ENCODE measurements at places on chromosomes 3 and 15.
A peak's percentile ranks its signal among the peaks of the same experiment; 100 is the strongest.

DNA sequence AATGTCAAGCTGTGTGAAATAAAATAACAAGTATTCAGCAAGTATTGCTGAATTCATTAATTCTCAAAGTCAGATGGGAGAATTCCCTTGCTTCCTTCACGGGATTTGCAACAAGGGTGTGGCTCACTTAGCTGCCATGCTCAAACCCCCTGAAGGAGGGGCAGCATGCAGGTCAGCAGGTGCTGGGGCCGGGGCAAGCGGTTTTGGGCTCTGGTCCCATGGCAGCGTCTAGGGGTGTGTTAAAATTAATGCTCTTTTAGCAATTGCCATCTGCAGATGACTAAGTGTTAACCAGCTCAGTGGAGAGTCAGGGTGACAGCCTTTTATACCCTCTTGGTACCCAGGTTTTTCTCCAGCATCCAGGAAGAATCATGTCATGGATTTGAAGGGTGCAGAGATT, 40.0 kb upstream of the RBMS3 start:
- no peak for DNase-seq

DNA sequence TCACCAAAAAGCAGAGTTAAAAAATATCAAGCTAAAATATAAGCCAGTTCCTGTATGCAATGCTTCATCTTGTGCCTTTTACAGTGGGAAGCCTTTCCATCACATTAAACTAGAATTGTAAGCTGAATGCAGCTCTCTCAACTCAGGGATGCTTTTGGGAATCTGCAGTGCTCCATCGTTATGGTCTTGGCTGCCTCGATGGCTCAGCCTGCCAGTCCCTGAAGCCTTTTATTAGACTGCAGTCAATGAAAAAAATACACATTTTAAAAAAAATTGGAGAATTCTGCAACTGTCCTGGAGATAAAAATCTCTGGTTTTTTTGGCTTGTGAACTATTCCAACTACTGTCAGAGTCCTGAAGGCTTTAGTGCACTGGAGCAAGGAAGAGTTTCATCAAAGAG, 53.0 kb downstream of the FRMD4B start:
- no peak for DNase-seq

DNA sequence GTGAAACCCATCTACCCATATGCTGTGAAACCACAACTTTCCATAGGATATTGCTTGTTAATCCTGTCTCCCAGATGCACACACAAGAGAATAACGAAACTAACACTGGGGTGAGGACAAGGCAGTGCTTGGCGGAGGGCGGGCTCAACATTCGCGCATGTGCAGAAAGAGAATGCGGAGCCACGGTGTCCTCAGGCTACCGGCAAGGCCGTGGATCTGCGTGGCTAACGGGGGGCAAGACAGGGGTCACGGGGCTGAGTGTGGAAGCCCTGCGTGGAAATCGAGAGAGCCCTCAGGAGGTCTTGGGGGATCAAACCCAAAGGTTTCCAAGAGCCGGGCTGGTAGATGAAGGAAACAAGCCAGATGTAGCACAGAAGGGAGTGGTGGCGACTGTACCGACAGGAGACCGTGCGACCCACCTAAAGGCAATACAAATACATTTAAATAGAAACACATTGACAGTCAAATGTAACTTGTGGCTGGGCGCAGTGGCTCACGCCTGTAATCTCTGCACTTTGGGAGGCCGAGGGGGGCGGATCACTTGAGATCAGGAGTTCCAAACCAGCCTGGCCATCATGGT, 48.5 kb upstream of the TRA2B start:
- DNase-seq = peak; percentile 36

GRCh38 chr3:63441262-63441661, 163.2 kb downstream of the SYNPR start:
- DNase-seq = no peak

DNA sequence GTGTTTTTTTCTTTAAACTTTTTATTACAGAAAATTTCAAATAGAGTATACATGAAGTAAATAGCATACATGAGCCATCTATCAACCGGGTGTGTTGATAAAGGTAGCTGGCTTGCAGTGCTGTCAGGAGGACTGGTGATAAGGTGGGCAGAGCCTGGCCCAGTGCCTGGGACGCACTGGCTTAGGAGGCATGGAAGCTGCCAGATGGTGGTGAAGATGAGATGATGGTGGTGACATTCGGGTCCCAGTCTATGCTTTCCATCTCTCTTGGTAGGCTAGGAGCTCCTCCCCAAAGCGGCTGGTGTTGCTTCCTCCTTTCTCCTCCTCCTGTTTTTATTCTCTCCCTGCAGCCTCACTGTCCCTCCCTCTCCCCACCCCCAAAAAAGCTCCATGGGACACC, 101.7 kb downstream of the ADCY5 start:
- DNase-seq = no peak

- peak; percentile 83 for DNase-seq
These were observed 4.9 kb downstream of the CADPS start for GRCh38 chr3:62870321-62870720.

- DNase-seq = no peak
These were observed 15.3 kb upstream of the GNB5 start for GRCh38 chr15:52206446-52206845.

GRCh38 chr15:65033659-65034269, 4.3 kb upstream of the MTFMT start:
- peak; percentile 46 for DNase-seq

GRCh38 chr3:70261283-70261682, 51.2 kb downstream of the MDFIC2 start:
- DNase-seq = no peak

DNA sequence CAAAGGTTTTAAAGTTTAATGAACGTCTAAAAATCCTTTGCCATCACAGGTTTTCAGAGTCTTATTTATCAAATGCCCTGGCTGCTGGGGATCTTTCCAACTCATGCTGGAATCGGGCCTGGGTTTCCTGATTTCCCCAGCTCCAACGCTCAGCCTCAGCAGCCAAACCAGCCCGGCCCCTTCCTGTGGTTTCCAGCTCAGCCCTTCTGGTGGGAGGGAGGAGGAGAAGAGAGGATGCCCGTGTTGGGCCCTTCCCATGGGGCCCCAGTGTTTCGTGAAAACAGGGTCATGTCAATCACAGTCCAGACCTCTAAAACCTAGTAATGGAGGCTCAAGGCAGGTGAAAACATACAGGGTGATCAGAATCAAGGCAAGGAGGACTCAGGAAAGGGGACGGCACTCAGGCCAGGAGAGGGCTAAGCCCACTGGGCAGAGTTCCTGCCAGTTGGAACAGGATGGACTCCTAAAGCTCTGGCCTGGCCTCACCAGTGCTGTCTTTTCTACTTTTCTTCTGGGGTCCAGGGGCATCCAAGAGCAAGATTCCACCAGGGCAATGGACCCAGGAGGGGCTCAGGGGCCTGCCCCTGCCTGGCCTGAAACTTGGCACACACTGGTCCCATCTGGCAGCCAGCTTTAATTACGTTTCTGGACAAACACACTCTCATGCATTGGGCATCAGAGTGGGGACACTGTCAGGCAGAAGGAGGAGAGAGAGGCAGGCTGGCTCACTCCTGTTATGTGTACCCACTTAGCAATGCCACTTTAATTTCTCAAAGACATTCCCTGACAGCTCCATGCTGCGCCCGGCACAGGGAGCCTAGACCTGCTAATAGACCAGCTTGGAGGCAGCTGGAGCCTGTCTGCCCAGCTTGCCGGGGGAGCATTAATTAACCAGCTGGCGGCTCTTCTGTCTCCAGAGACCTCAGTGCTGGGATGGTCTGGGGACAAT, 194.6 kb downstream of the FAM43A start:
- peak; percentile 37 for DNase-seq

DNA sequence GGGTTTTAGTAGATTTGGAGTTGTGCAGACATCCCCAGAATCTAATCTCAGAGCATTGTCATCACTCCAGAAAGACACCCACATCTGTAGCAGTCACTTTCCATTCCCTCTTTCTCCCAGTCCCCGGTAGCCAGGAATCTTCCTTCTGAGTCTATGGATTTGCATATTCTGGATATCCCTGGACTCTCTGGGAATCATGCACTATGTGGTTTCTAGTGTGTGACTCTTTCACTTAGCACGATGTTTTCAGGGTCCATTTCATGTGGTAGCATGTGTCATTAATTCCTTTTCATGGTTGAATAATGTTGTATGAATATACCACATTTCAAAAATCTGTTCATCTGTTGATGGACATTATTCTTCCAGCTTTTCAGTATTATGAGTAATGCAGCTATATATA, 29.3 kb downstream of the FBLN2 start:
- DNase-seq = peak; percentile 54

DNA sequence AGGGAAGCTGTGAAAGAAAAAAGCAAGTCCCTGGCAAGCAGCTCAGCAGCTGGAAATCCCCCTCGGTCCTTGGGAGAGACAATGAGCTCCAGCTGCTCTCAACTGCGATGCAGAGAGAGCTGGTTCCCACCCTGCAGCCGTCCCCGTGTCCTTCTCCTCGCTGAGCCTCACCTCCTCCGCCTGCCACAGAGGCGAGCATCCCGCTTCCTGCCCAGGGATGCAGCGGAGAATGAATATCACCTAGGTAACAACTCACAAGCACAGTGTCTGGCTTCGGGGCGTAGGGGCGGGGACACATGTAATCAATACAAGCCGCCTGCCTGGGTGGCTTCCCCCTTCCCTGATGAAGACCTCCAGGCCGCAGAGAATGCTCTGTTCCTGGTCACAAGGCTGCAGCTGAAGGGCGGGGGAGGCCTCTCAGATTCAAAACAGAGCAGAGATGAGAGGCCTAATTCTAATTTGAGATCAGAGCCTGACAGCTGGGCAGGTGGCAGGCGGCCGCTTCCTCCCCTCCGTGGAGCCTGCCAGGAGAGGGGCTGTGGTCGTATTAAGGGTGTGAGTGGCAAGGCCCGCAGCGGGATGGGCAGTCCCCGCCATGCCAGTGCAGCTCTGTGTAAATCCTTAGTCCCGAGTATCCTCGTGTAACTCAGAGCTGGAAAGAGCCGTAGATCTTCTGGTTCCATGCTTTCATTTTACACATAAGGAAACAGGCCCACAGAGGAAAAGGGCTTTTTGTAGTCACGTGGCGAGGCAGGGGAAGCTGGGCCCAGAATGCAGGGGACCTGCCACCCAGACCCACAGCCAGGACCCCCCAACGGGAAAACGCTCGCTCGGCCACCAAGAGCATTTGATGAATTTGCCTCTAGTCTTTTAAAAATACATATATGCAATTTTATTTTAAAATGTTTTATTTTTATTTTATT, 24.3 kb downstream of the ZDHHC19 start:
- no peak for DNase-seq

DNA sequence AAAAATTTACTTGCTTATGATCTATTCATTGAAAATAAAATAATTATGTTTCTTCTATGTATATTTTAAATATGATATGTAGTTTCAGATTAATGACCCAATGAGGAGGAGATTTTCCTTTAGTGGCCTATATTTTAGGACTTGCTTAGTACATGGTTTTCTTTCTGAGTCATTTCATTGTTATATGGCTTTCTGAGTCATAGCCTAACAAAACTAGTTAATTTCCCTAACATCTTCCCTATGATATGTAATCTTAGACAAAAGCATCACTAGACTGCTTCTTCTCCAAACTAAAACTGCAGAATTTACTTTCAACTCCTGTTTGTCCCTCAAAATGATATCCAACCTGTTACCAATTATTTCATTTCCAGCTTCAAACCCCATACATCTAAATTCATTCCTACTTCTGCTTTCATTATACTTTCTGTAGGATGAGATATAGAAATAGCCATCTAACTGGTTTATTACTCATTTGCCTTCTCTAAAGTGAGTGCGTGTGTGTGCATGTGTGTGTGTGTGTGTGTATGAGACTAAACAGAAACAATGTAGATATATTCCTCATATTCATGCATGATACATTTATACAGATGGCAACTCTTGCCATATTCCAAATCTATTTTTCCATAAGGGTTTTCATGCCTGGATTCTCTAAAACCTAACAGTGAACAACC, 915.0 kb upstream of the GBE1 start:
- DNase-seq = peak; percentile 16

- no peak for DNase-seq
These were observed 35.1 kb downstream of the NGLY1 start for GRCh38 chr3:25748189-25748588.

GRCh38 chr3:31530960-31531335, 1.8 kb upstream of the STT3B start:
- no peak for DNase-seq

DNA sequence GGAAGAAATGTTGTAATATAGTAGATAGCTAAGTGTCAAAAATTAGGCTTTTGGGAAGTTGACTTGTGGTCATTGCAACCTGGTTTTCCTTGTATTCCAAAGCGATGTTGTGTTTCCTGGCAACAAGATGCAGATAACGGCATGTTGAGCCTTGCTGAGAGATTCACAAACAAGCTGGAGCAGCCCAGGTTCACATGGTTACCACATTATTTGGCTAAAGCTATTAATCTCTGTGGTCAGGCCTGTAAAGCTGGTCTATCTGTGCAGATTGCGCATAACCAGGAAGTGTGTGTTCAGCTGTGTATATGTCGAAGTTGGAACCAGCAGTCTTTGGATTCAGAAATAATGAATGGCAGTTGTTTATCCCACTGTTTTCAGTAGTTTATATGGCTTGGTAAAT, 6.6 kb downstream of the TIPARP start:
- peak; percentile 54 for DNase-seq

GRCh38 chr3:22700876-22701275, 502.3 kb upstream of the UBE2E2 start:
- DNase-seq = no peak

- peak; percentile 35 for DNase-seq
These were observed 698 bp downstream of the IL1RAP start for GRCh38 chr3:190514413-190515153.

DNA sequence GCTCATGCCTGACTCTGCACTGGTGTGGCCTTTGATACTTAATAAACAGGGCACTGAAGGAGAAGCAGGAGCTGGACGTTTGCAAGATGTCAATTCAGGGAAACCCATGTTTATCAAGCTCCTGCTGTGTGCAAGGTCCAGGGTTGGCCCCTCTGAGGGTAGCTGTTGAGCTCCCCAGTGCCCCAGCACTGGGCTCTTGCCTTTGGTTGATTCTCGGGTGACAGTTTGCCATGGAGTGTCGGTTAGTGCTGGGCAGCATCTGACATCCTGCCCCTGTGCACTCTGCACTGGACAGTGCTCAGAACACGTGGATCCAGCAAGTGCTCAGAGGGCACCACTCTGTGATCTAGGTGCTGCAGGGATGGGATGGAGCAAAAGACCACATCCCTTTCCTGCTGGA, 7.3 kb downstream of the HDAC11 start:
- no peak for DNase-seq

Measured in fibroblast of skin of back (primary cell).